Stimulated activated CD4-positive, alpha-beta T cell treated with anti-CD3 and anti-CD28 coated beads, Interleukin-12 subunit alpha, Interleukin-12 subunit beta, amount 100 ng/mL, for 48 hours (primary cell): ENCODE measurements at places on chromosomes 4 and X.

GRCh38 chr4:60729194-60729593 lies 470.9 kb upstream of the ADGRL3 start:
- DNase-seq, result no peak

DNA sequence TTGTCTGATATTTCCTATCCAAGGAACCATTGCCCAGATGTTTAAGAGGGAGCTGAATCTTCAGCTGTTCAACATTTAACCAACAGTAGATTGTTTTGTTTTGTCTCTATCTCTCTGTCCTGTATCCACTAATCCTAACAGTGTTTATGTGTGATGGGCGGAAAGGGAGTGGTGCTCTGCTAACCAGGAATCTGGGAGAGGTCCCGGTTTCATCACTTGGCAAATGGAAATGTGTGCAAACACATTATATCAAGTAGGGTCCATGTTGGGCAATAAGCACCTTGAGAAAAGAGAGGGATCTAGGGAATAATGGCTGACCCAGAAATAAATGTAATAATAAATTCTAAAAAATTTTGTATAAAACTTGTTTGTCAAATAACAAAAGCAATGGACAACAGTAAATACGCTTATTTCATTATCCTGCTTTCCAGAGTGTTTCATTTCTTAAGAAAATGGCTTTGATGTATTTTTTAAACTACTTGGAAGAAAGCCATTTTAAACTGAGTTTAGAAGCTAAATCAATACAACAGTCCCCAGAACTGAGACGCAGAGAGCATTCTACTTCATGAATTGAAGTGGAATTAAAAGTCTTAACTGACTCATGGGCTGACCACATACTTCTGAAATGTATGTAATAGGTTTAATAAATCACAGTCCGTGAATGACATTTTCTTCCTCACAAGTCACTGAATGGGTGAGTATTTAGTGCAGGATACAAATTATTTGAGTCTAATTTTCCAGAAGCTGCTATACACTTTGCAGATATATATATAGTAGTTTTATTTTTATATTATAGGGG lies 55.8 kb downstream of the EMCN start:
- no peak for DNase-seq

DNA sequence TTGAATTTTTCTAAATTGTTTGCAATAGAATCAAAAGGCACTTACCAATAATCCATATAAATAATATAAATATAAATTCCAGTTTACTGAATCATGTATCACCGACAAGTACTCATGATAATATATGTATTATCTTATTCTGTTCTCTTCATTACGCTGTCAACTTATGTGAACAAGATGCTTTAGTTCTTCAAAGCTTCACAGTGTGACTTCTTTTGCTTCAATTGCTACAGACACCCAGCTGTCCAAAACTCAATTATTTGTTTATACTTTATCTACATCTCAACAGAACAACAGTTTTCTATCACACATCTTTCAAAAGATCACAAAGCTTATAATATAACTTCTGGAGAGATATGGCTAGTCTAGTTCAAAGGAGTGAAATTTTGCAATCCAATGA lies 1499.9 kb upstream of the PCDH10 start:
- DNase-seq, result no peak

- DNase-seq, result no peak
Observed at GRCh38 chr4:180528003-180528402, 1715.2 kb upstream of the TENM3 start.

DNA sequence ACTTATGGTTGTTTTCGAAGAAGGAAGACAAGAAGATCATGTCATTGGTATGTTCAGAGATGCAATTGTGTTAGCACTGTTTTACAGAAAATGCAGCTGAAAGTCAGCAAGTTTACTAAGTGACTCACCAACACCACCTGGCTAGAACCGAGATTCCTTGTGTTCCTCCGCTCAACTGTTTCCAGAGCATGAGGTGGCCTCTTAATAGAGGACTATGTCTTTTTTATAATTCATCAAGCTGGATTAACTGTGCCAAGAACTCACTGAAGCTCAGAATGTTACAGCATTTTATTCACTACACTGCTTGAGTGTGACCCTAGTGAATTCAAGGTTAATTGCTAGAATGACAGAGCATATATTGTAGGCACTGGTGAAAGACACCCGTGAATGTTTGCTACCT lies 1573.5 kb upstream of the TENM3 start:
- DNase-seq, result no peak

DNA sequence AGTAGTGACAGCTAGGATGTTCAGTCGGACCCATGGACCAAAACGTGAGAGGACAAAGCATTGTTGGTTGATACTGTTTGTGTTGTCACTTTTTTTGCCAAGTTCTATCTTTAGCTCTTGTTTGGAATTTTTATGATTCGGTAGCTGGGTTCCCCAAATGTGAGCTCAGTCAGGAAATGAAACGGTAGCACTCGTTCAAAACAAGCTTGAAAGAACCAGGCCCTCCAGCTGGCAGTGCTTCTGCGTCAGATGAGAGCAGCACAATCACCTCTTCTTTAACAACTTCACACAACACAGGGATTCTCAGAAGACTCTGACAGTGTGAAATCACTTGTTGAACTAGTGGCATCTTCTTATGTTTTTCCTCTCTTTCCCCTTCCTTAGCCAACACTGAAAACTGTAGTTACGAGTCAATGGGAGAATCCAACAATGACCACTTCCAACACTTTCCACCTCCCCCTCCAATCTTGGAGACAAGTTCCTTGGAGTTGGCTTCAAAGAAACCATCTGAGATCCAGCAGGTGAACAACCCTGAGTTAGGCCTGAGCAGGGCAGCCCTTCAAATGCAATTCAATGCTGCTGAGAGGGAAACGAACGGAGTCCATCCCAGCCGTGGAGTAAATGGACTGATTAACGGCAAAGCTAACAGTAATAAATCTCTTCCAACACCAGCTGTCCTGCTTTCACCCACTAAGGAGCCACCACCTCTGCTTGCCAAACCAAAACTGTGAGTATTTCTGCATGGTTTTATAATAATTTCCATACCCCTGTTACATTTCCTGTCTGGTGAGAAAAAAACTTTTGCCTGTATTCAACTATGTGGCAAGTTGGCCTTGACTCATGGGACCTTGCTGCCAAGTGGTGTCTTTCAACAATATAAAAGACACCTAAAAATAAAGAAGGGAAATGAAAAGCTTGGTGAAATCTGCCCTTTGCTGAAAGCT lies 214.6 kb downstream of the PALLD start:
- DNase-seq, result no peak

GRCh38 chr4:101886826-101887225 lies 96.3 kb downstream of the BANK1 start:
- no peak for DNase-seq
